Natural killer cell treated with Interleukin-12 subunit alpha and Interleukin-12 subunit beta and Interleukin-15 and Interleukin-18, amount 100 ng/mL, for 72 hours (primary cell): ENCODE measurements at places on chromosomes 6 and 20.

DNA sequence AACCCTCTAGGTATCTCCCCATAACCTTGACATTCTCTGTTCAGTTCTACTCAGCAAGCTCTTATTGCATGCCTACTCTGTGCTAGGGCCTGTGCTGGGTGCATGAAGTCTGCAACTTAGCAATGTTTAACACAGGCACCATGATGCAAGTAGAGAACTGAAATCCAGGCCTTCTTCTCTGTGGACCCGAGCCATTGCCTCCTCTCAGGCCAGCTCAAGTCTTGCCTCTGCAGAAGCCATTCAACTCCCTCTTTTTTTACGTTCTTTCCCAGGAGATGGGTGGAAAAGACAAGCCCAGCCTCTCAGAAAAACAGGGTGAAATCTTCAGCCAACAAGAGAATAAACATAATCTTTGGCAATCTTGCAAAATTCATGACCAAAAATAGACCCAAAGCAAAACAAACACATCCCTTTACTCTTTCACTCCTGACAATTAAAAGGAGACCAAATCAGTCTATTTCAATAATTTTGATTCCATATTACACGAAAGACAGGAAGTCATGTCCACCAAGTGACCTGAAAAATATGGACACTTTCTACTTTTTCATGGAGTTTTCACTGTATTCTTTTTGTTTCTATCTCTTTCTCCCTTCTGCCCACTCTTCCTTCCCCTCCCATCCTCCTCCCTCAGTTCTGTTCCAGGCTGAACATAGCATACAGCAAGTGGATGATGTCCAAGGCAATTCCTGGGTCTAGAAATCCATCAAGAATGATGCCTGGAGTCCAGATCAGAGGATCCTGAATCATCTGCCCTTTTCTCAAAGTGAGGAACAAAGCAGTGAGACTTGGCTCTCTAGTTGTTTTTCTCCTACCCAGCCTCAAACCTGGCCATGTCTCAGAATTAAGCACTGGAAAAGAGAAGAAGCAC, 45.4 kb upstream of the MOCS1 start:
- no peak for DNase-seq

- DNase-seq: no peak
Measured at GRCh38 chr6:19325335-19325789, 511.8 kb upstream of the ID4 start.

- DNase-seq: no peak
Measured at GRCh38 chr20:34243377-34243776, 2.2 kb downstream of the ASIP start.

GRCh38 chr20:25081730-25082497, at the start of gene VSX1:
Gene VSX1, minus strand, starts transcription at chr20:25082141. Its CDS starts 45 bp downstream, at chr20:25082096.
- DNase-seq: no peak

- DNase-seq: no peak
Measured at GRCh38 chr20:665276-665675, 10.3 kb downstream of the SCRT2 start.

- DNase-seq: no peak
Measured at GRCh38 chr20:58416835-58417234, 27.8 kb downstream of the VAPB start.
